ENCODE measurements at places on chromosomes 16 and 17. TPM values are rescaled to one million over a fixed set of nuclear protein-coding genes. Genes with fewer than 3 reads are reported as not detected.

Gene HOXB9
- 0.12 TPM for polyA plus RNA-seq

Gene HOXB5
- 5.0 TPM for polyA plus RNA-seq

Gene GEMIN4
- 15.5 TPM for polyA plus RNA-seq

Gene ZSCAN10
- 0.29 TPM for polyA plus RNA-seq

Gene TOP3A
- 22.1 TPM for polyA plus RNA-seq

All from muscle of back (tissue), 13 donors.